ENCODE measurements at places on chromosomes 16 and 17. TPM values are rescaled to one million over a fixed set of nuclear protein-coding genes. Genes with fewer than 3 reads are reported as not detected.

DNA sequence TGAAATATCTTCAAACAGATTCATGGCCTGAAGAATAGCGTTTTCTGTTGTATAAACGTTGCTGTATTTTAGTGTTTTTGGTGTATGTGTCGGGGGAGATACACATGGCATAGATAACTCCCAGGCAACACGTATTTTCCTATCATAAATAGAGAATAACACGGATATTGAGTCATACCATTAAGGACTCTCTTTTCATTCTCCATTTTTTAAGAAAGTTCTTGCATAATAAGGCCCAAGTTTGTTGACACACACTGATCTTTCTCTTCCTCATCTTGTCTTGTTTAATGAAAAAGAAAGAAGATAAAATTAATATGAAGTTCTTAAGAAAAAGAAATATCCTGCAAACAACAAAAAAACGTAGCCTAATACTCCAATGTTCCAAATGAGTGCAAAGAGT lies 13.4 kb downstream of the ABCA8 start:
- H3K4me1 ChIP-seq = no peaks in the 10 kb centered on the region
- H3K27me3 ChIP-seq = no peaks in the 10 kb centered on the region
- no peaks in the 10 kb centered on the region for H3K36me3 ChIP-seq
- no peak overlapping the region for H3K27ac ChIP-seq

Gene EVPLL
- not detected for total RNA-seq

Gene RHBDF1
- 24.1 TPM for total RNA-seq

- H3K27me3 ChIP-seq = peaks cover 9% of the 10 kb centered on the region
- no peak overlapping the region for H3K4me3 ChIP-seq
- H3K4me1 ChIP-seq = peaks cover 1% of the 10 kb centered on the region
- H3K36me3 ChIP-seq = no peaks in the 10 kb centered on the region
- H3K27ac ChIP-seq = no peak overlapping the region
Measured at GRCh38 chr17:72971226-72971880, 121.1 kb downstream of the SLC39A11 start.

DNA sequence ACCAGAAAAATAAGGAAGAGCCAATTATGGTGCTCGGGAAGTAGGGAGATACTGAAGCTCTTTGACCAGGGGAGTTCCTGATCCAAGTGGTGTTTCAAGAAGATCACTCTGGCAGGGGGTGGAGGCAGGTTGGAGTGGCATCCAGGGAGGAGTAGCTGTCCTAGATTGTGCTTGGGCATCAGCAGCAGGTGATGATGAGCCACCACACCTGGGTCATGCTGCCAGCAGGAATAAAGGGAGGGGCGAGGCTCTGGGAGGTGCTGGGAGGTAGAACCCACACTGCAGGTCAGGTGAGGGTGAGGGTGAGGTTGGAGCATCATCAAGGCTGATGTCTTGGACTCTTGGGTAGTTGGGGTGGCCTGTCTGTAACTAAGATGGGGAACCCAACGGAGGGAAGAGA lies 35.4 kb upstream of the ADGRG1 start:
- H3K4me3 ChIP-seq = no peak overlapping the region
- H3K4me1 ChIP-seq = no peaks in the 10 kb centered on the region
- H3K36me3 ChIP-seq = no peaks in the 10 kb centered on the region
- H3K27ac ChIP-seq = no peak overlapping the region

- DNase-seq = no peak
- H3K4me1 ChIP-seq = no peaks in the 10 kb centered on the region
- no peak overlapping the region for H3K27ac ChIP-seq
- H3K27me3 ChIP-seq = no peaks in the 10 kb centered on the region
Measured at GRCh38 chr16:68866933-68867332, 23.6 kb downstream of the TANGO6 start.

GRCh38 chr17:60602385-60602742 lies 2.4 kb downstream of the PPM1D start:
- peak; percentile 9 for DNase-seq
- no peak overlapping the region for H3K27ac ChIP-seq
- peak overlapping the region; percentile 80 for H3K4me3 ChIP-seq
- no peaks in the 10 kb centered on the region for H3K27me3 ChIP-seq

DNA sequence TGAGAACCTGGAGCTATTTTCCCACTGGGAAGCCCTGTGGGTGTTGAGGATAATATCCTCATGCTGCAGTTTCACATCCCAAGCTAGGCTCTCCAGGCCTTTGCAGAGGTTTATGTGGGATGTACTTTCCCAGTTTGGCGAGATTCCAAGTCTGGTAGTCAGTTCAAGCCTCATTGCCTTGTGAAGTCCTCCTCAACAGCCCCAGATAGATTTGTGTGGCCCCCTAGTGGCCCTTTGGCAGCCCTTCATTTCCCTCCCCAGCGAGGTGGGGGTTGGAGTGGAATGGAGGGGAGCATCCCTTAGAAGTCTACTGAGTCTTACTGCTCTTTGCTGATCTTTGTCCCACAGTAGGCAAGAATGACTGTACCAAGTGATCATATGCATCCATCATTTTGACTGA lies 137.9 kb downstream of the CDH11 start:
- H3K4me3 ChIP-seq = no peak overlapping the region
- no peak overlapping the region for H3K27ac ChIP-seq
- H3K4me1 ChIP-seq = peaks cover 4% of the 10 kb centered on the region

- no peaks in the 10 kb centered on the region for H3K4me1 ChIP-seq
- H3K27ac ChIP-seq = no peak overlapping the region
- peaks cover 43% of the 10 kb centered on the region for H3K36me3 ChIP-seq
- H3K4me3 ChIP-seq = no peak overlapping the region
- H3K27me3 ChIP-seq = no peaks in the 10 kb centered on the region
Measured at GRCh38 chr16:20838240-20838639, 31.9 kb downstream of the REXO5 start.

DNA sequence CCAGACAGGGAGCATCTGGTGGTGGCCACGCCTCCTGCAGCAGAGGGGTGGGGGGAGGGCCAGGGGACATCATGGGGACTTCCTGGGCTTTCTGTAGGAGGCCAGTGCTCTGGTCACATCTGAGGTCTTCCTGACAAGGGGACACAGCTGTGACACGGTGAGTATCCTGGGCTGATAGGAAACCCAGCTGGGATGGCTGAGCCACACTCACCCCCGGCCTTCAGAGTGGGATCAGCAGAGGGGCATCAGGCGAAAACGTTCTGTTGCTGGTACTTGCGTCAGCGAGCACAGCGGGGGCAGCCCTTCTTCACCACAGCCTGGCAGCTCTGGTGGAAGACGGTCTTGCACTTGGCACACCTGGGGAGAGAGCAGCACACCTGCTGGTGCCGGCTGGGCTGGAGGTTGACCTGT lies 122.9 kb upstream of the SMURF2 start:
- no peaks in the 10 kb centered on the region for H3K4me1 ChIP-seq
- H3K27me3 ChIP-seq = no peaks in the 10 kb centered on the region
- no peak overlapping the region for H3K4me3 ChIP-seq
- no peaks in the 10 kb centered on the region for H3K36me3 ChIP-seq
- H3K27ac ChIP-seq = no peak overlapping the region

Gene IRX6
- total RNA-seq = 18.6 TPM

DNA sequence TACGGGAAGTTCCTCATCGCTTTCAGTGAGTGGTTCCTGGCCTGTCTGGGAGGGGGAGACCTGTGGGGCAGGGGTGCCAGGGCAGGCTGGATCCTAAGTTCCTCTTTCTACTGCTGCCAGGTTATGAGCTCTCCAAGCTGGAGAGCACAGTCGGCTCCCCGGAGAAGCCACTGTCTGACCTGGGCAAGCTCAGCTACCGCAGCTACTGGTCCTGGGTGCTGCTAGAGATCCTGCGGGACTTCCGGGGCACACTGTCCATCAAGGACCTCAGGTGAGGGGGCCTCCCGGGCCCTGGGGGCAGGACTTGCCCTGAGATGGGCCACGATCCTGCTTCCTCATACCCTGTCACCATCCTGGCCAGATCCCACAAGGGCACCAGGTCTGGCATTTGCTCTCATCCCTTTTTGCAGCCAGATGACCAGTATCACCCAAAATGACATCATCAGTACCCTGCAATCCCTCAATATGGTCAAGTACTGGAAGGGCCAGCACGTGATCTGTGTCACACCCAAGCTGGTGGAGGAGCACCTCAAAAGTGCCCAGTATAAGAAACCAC lies 5.1 kb downstream of the PRSS8 start:
- H3K27ac ChIP-seq = no peak overlapping the region
- H3K36me3 ChIP-seq = no peaks in the 10 kb centered on the region
- H3K4me1 ChIP-seq = no peaks in the 10 kb centered on the region

GRCh38 chr17:57663326-57664070 lies 81.6 kb downstream of the CCDC182 start:
- H3K27me3 ChIP-seq = no peaks in the 10 kb centered on the region
- DNase-seq = no peak
- H3K27ac ChIP-seq = peak overlapping the region; percentile 85
- H3K36me3 ChIP-seq = no peaks in the 10 kb centered on the region
- peak overlapping the region; percentile 38 for H3K4me3 ChIP-seq
- peaks cover 25% of the 10 kb centered on the region for H3K4me1 ChIP-seq

- no peaks in the 10 kb centered on the region for H3K36me3 ChIP-seq
- no peak overlapping the region for H3K4me3 ChIP-seq
- no peak for DNase-seq
- no peaks in the 10 kb centered on the region for H3K27me3 ChIP-seq
- H3K27ac ChIP-seq = no peak overlapping the region
Measured at GRCh38 chr16:68656751-68657150, 11.6 kb downstream of the CDH3 start.

DNA sequence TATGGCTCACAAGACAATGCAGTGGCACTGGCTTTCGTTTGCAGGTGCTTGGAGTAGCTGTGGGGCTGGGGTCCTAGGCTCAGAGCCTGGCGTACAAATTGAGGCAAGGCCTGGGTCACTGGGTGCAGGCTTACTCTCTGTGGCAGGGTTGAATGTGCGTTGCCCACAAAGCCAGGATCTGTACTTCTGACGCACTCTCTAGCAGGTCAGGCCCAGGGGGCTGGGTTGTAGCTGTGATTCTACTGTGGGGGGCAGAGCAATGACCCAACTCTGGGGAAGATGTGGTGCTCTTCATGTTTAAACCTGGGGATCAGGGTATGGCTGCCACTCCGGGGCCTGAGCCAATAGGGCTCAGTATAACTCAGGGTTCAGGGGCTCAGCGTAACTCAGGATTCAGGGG lies 6.4 kb upstream of the PRSS21 start:
- no peak for DNase-seq
- no peaks in the 10 kb centered on the region for H3K36me3 ChIP-seq
- H3K27ac ChIP-seq = no peak overlapping the region
- peaks cover 4% of the 10 kb centered on the region for H3K4me1 ChIP-seq
- H3K4me3 ChIP-seq = no peak overlapping the region

DNA sequence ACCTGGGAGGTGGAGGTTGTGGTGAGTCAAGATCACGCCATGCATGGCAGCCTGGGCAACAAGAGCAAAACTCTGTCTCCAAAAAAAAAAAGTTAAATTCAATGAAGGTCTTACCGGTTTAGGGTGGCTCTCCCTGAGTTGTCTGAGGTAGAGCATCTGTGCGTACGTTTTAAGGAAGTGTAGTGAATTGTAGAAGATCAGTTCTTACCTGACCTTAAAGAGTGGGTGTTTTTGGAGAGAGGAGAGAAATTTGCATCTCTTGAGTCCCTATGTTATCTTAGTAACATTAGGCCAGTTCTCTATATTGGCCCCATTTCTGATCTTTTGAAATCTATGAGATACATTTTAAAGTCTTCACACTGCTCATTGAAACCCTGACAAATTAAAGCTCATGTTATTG lies 56.2 kb downstream of the ELAC2 start:
- no peaks in the 10 kb centered on the region for H3K4me1 ChIP-seq
- H3K36me3 ChIP-seq = no peaks in the 10 kb centered on the region
- H3K27me3 ChIP-seq = peaks cover 19% of the 10 kb centered on the region
- no peak for DNase-seq

GRCh38 chr17:79262624-79263023 lies 188.0 kb downstream of the ENGASE start:
- no peaks in the 10 kb centered on the region for H3K4me1 ChIP-seq
- H3K4me3 ChIP-seq = no peak overlapping the region
- no peak overlapping the region for H3K27ac ChIP-seq
- DNase-seq = no peak
- H3K27me3 ChIP-seq = peaks cover 88% of the 10 kb centered on the region
